ENCODE measurements at places on chromosomes 4 and X. TPM values are rescaled to one million over a fixed set of nuclear protein-coding genes. Genes with fewer than 3 reads are reported as not detected.

The TBL1X gene
- total RNA-seq: 16.2 TPM

DNA sequence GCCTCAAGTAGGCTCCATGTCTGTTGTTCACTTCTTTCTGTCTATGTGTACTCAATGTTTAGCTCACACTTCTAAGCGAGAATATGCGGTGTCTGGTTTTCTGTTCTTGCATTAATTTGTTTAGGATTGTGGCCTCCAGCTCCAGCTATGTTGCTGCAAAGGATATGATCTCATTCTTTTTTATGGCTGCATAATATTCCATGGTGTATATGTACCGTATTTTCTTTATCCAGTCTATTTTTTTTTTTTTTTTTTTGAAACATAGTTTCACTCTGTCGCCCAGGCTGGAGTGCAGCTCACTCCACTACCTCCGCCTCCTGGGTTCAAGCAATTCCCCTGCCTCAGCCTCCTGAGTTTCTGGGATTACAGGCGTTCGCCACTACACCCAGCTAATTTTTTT is 5.7 kb upstream of the TMEM150C start:
- peaks cover 8% of the 10 kb centered on the region for H3K27me3 ChIP-seq
- peaks cover under 1% of the 10 kb centered on the region for H3K4me1 ChIP-seq
- DNase-seq: no peak
- H3K36me3 ChIP-seq: no peaks in the 10 kb centered on the region
- no peak overlapping the region for H3K27ac ChIP-seq

DNA sequence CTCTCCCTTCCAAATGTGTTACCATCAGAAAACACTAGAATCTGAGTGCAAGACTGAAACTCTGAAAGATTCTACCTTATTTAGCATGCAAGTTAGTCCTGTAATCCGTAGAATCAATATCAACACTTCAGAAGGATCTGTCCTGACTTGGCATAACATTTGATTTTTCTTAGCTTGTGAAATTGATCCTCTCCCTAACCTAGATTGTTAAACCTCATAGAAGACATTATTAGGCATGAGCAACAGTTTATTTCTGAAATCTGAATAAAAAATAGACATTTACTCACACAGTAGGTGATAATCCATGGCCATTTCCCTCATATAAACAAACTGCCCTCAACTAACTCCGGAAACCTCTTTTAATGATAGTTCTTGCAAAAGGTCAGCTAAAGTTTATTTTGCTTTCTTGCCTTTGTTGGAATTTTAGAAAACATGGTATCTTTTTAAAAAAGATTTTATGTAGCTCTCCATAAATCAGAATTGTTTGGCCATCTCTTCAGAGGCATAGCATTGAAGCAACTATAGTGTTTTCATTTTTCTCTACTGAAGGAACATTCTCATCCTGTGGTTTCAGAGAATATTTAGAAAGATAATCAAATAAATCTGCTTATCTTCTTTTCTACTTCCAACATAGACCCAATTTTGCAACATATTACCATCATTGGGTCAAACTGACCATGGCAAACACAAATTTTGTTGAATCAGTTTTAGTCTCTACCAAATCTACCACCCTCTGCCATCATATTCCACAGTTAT is 38.5 kb upstream of the PDLIM5 start:
- peak overlapping the region; percentile 46 for H3K4me3 ChIP-seq
- peak overlapping the region; percentile 97 for H3K27ac ChIP-seq
- no peaks in the 10 kb centered on the region for H3K36me3 ChIP-seq
- peaks cover 60% of the 10 kb centered on the region for H3K4me1 ChIP-seq
- DNase-seq: no peak
- no peaks in the 10 kb centered on the region for H3K27me3 ChIP-seq

DNA sequence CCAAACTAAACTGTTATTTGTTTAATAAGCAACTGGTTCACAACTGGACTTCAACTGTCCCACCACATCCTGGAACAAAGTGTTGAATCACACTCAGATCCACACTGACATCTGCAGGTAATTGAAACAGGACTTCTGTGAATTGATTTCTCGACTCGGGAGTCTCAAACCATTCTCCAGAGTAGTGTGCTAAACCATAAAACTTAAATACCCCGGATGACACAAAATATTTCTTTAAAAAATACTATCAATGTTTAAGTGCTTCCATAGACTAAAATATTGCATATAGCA is 95.4 kb upstream of the PLAC1 start:
- no peaks in the 10 kb centered on the region for H3K4me1 ChIP-seq
- DNase-seq: peak; percentile 39

DNA sequence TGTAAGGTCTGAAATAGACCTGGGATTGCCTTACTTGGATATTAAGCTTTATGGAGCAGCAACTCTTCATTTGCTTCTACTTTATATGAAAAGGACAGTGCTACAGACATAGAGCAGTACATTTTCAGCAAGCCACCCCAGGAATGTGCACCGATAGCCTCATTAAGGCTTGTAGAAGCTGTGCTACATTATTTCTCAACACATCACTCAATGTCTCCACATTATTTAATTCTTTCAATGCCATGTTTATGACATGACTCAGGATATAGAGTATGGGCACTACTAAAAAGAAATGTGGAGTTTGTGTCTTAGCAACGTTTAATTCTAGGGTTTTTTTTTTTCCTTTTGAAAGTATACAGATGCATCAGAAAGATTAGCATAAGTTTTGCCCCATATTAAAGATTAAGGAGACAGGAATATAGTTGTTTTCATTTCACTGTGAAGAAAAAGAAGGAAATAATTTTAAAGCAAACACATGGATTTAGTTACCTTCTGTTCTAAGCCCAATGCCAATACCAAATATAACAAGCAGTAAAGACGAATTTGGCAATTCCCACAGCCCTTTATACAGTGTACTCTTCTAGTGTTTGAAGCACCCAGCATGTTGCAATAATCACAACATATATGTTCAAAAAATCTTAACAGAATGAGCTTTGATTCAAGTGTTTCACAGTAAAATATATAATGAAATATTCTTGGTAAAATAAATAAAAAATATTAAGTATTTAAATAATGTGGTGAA is 2140.1 kb upstream of the AGA start:
- H3K27me3 ChIP-seq: no peaks in the 10 kb centered on the region
- no peaks in the 10 kb centered on the region for H3K4me1 ChIP-seq
- H3K27ac ChIP-seq: no peak overlapping the region
- H3K36me3 ChIP-seq: no peaks in the 10 kb centered on the region
- no peak for DNase-seq

- H3K4me1 ChIP-seq: peaks cover 13% of the 10 kb centered on the region
- H3K36me3 ChIP-seq: no peaks in the 10 kb centered on the region
- no peak overlapping the region for H3K4me3 ChIP-seq
- no peaks in the 10 kb centered on the region for H3K27me3 ChIP-seq
Observed at GRCh38 chrX:40132751-40133150, 35.0 kb upstream of the BCOR start.
